ENCODE measurements at places on chromosomes 16 and 17.

DNA sequence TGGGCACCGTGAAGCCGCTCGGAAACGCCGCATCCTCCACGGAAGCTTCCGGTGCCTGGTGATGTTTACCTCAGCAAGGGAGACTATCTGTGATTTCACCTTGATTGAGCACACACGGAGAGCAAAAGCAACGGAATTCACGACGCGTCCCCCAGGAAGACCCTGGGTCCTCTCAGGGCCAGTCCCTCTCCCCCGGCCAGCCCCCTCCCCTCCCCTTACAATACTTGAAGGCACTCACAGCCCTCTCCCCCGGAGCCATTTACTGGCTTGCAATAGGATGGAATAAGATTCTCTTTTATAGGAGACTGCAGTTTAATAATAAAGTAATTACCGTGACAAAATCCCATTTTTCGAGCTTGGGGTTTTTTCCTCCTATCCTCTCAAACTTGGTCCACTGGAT lies 104.7 kb downstream of the ENGASE start:
- no peak for DNase-seq

GRCh38 chr17:13765701-13766100 lies 164.0 kb upstream of the HS3ST3A1 start:
- DNase-seq, result no peak

DNA sequence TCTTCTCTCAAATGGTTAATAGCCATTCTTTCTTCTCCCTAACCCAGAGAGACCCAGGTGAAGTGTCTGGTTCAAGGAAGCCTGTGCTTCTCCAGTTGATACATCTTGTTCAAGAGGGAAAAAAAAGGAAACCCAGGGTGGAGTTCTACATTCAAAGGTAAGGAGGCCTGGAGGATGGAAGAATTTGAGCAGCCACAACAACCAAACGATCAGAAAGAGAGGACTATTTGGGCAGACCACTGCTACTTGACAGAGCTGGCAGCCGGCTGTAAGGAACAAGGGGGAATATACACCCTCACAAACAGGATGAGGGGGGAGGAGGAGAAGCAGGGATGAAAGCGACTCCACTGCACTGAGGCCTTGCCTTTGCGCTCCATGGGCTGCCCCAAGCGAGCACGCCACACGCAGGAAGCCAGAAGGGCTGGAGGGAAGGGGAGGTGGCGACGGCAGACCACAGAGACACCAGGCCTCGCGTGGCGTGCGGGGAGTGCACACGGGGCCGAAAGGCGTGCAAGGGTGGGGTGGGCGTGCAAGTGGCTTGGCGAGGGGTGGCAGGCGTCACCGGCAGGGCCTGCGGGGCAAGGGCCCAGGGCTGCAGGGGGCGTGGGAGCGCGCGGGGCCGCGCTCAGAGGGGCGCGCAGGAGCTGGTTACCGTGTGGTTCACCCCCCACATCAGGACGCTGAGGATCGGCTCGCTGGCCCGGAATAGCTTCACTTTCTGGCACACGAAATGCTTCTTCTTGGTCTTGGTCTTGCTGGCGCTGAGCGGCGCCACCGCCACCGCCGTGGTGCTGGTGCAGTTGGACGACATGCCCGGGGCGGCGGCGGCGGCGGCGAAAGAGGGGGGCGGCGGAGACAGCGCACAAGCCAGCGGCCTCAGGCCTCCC lies 499 bp downstream of the PIP4K2B start:
- peak; percentile 63 for DNase-seq

- no peak for DNase-seq
Measured at GRCh38 chr16:57634171-57634570, 5.7 kb downstream of the ADGRG1 start.

- no peak for DNase-seq
Measured at GRCh38 chr16:10862438-10862837, 14.6 kb upstream of the CIITA start.

DNA sequence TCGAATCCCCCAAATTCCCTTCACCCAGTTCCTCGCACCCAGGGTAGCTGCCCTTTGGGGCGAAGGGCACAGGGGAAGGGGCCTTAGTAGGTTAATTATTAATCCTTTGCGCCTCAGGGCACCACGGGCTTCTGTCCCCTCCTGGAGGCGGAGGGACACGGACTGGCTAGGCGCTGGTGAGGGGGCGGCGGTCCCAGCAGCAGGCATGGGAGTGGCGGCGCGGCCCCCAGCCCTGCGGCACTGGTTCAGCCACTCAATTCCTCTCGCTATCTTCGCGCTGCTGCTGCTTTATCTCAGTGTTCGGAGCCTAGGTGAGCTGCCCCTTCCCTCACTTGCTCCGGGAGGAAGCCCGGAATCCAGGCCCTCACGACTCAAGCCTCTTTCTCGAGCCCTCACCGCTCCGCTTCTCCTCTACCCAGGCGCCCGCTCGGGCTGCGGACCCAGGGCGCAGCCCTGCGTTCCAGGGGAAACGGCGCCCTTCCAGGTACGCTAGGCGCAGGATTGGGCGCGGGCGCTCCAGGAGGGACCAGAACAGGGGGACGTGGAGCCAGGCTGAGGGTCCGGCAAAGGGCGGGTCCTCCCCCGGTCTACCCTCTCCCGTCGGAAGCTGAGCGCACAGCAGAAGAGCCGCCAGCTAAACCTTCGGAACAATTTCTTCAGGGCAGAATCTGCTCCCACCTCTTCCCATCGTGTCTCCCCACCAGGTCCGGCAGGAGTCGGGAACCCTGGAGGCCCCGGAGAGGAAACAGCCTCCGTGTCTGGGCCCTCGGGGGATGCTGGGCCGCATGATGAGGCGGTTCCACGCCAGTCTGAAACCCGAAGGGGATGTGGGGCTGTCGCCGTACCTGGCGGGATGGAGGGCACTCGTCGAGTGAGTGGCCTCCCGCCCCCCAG lies at the start of gene GLTPD2:
Gene GLTPD2 (plus strand): TSS at position 158 of the 894 bp plus-strand sequence. CDS start 48 bp downstream, at position 206.
- no peak for DNase-seq

- DNase-seq, result no peak
Measured at GRCh38 chr17:14871921-14872320, 393.2 kb downstream of the PMP22 start.

DNA sequence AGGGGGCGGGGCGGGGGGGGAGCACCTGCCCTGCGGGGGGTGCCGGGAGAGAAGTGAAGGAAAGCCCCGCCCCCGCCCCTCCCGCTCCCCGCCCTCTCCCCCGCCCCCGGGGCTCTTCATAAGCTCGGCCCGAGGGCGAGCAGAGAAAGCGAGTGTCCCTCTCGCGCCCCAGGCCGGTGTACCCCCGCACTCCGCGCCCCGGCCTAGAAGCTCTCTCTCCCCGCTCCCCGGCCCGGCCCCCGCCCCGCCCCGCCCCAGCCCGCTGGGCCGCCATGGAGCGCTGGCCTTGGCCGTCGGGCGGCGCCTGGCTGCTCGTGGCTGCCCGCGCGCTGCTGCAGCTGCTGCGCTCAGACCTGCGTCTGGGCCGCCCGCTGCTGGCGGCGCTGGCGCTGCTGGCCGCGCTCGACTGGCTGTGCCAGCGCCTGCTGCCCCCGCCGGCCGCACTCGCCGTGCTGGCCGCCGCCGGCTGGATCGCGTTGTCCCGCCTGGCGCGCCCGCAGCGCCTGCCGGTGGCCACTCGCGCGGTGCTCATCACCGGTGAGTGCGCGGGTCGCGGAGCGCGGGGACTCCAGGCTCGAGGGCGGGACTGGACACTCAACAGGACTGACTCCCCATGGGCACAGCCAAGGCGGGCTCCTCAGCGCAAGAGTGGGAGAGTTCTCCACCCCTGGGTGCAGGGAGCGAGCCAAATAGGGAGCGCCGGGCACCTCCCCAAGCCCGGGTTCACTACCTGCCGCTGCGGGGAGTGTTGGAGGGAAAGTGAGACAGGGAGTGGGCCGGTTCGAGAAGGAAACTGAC lies at the start of gene HSD11B2:
Gene HSD11B2 (plus strand): TSS at position 145 of the 798 bp plus-strand sequence. CDS start 128 bp downstream, at position 273.
- DNase-seq, result peak; percentile 72

- DNase-seq, result no peak
Measured at GRCh38 chr16:79253100-79253631, 347.4 kb downstream of the MAF start.

DNA sequence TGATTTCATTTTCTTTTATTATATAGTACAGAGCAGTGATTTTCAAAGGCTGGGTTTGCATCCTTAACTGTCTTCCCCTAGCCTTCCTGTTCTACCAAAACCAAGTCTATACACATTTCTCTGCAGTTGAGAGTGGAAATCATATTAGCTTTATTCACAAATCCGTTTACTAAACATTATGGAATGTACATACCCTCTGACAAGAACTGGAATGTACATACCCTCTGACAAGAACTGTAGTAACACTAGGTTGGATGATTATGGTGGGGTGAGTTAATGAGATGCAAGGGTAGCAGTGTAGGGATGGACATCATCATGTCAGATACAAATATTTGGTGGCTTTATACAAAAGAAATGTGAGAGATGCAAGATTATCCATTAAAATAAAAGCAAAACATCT lies 154.8 kb downstream of the CYB561 start:
- no peak for DNase-seq
